ENCODE measurements at places on chromosomes 1 and 21.

- DNase-seq = no peak
Observed at GRCh38 chr1:104295511-104295910, 545.8 kb downstream of the AMY1C start.

- DNase-seq = no peak
Observed at GRCh38 chr1:209235166-209235565, 348.3 kb upstream of the CAMK1G start.

- DNase-seq = no peak
Observed at GRCh38 chr1:182621906-182622305, 17.7 kb upstream of the RGS16 start.

GRCh38 chr1:223019256-223019655 lies 123.8 kb downstream of the TLR5 start:
- DNase-seq = no peak

DNA sequence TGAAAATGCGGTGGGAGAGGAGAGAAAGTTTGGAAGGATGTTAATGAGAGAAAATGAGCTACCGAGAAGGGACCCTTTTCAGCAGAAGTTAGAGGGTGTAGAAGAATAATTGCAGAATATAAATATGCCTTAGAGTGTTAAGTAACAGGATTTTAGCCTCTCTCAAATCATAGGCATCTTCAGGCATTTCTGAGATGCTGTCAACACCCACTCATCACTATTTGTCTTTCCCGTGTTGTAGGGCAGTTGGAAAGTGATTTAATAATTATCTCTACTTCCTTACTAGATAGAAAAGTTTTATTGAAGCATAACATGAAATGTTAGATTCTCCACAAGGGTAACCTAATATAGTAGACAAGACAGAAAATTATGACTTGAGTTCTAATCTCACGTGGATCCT lies 96.4 kb upstream of the RGS4 start:
- no peak for DNase-seq

DNA sequence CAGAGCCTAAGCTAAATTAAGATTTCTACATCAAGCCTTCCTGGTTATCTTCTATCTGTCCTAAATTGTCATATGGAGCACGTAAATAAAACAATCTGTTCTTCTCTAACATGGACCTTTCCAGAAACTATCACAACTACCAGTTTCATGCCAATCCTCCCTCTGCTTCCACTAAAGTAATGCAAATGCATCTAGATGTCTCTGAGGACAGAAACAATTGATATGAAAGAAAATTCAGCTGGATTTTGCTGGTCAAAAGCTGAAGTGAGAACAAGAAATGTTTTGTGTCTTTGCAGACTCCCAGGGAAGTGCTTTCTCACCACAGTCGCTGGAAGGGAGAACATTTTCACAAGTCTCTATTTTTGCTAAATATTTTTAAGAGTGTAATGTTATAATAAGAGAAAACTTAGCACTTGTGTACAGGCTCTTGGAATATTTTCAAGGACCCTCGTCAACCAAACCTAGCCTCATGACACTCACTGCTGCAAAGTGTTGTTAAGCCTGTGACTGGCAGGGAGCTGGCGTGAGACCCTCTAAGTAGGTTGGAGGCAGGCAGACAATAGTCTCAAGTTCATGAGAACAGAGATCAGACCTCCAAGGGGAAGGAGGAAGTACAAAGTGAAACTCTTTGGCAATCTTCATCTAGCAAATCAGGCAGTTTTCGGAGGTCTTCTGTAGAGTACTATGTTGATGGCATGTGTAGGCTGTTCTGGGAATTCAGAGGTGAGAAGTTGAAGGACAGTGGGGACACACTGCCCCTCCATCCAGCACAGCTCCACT lies 38.8 kb downstream of the DNASE2B start:
- DNase-seq = no peak

All from stimulated activated CD8-positive, alpha-beta memory T cell treated with anti-CD3 and anti-CD28 coated beads, Interleukin-15, amount 100 ng/mL, for 1 hour (primary cell).